Hepatocyte (in vitro differentiated cells): ENCODE measurements at places on chromosomes 4 and X. TPM values are rescaled to one million over a fixed set of nuclear protein-coding genes. Genes with fewer than 3 reads are reported as not detected.

Gene HS3ST1
- 1.5 and 1.7 TPM in 2 replicates for total RNA-seq

Gene GUCY2F
- total RNA-seq, result not detected in 2 replicates

Gene SPARCL1
- total RNA-seq, result 37.9 and 45.4 TPM in 2 replicates

Gene AMER1
- 6.3 TPM in 2 replicates for total RNA-seq

Gene SMIM10
- total RNA-seq, result 3.2 and 4.4 TPM in 2 replicates

Gene FRG2
- not detected in 2 replicates for total RNA-seq

Gene CTSO
- 25.6 and 28.2 TPM in 2 replicates for total RNA-seq

Gene ATP1B4
- not detected in 2 replicates for total RNA-seq
